Tongue (tissue), 3 donors: ENCODE measurements at places on chromosomes 13 and 19. TPM values are rescaled to one million over a fixed set of nuclear protein-coding genes. Genes with fewer than 3 reads are reported as not detected.

DNA sequence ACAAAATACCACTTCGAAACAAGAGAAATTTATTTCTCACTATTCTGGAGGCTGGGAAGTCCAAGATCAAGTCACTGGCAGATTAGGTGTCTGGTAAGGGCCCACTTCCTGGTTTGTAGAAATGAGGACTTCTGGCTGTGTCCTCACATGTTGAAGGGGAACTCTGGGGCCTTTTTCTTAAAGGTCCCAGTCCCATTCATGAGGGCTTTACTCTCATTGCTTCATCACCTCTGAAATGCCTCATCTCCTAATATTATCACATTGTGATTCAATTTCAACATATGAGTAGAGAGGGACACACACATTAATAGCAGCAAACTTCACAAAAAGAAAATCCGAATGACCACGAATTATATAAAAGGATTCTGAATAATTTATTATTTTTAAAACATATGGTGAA, 21.6 kb upstream of the SIGLEC14 start:
- DNase-seq = no peak

- DNase-seq = no peak
Measured at GRCh38 chr19:48565090-48565489, 13.1 kb downstream of the SULT2B1 start.

DNA sequence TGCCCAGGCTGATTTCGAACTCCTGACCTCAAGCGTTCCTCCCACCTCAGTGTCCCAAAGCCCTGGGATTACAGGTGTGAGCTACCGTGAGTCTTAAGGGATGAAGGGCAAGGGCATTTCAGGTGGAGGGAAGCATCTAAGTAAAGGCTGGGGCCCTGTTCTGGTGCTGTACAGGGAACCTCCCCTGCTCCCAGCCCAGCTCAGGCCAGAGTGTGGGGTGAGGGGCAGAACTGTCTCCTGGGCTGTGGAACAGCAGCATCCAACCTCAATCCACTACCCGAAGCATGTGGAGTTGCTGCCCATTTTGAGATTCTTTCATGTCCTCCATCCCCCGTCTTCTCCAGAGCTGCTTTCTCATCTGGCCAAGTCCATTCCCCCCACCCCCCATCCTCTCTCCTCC, 105.3 kb downstream of the SIPA1L3 start:
- DNase-seq = no peak

GRCh38 chr13:20171364-20171763, 10.5 kb upstream of the GJA3 start:
- DNase-seq = no peak

The LRRC63 gene
- total RNA-seq = not detected

The PSG7 gene
- not detected for total RNA-seq

- DNase-seq = no peak
Measured at GRCh38 chr13:73275163-73275562, 216.4 kb downstream of the KLF5 start.

- no peak for DNase-seq
Measured at GRCh38 chr13:43360171-43360570, 336.8 kb downstream of the DNAJC15 start.

- DNase-seq = no peak
Measured at GRCh38 chr19:45177817-45178261, at the start of gene TRAPPC6A. Gene TRAPPC6A (minus strand): TSS chr19:45178237. CDS start chr19:45178218, 19 bp downstream.

DNA sequence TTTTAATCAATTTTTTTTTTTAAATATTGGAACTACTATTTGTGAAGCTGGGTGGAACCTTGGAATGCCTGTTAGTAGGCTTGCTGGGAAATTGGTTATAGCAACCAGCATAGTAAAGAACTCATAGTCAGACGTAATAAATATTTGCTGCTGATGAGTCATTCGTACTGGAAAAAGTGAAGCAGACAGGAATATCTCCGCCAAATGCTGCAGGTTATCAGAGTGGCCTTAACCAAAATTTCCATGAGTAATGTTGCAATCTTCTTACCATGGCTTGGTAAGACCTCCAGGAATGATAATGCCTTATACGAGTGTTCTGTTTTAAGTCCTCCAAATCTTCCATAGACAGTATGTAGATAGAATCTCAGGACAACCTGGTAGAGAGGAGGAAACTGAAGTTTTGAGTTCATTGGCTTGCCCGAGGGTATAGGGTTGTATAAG, 34.2 kb downstream of the MBNL2 start:
- no peak for DNase-seq

The KIR3DL3 gene
- total RNA-seq = not detected

The ZNF135 gene
- 11.3 TPM for total RNA-seq

The GNA15 gene
- total RNA-seq = 6.1 TPM

The ZSCAN22 gene
- 2.5 TPM for total RNA-seq

DNA sequence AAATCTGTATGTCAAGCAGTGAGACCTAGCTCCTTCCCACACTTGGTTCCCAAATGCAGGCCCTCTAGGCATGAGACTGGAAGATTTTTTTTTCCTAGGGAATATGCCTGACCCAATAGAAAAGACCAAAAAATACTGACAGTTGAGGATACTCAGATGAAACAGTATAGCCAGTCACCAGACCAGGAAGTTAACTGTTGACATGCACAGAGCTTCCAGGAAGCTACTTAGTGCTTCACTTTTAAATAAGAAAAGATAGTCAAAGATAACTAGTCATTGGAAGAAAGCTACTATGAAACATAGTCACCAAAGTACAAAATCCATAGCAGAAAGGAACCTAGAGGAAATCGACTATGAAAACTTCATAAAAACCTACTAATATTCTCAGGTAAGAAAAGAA, 32.3 kb downstream of the BRCA2 start:
- no peak for DNase-seq

The PEAK3 gene
- not detected for total RNA-seq

DNA sequence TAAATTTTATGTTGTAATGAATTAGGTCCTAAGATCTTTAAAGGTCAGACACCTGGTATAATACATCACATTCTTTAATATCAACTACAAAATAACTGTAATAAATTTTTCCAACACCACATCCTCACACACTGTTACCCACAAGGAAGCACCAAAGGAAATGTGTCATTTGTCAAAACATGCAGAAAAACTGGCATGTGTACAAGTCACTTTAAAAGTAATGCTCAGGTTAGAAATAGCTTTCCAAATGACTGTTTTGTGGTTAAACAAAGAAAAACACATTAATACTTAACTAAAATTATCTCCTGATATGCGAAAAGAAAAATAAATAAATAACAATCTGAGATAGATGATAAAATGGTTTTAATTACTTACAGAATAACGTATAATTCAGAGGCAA, 74.7 kb downstream of the MZT1 start:
- DNase-seq = no peak

The SPIB gene
- total RNA-seq = 0.10 TPM

GRCh38 chr13:96762876-96763275, 231.4 kb downstream of the OXGR1 start:
- no peak for DNase-seq

The FAM83E gene
- total RNA-seq = 10.2 TPM

The NLRP4 gene
- total RNA-seq = not detected

The TMEM38A gene
- total RNA-seq = 97.2 TPM

The PSG2 gene
- total RNA-seq = not detected

The DACH1 gene
- total RNA-seq = 11.0 TPM

DNA sequence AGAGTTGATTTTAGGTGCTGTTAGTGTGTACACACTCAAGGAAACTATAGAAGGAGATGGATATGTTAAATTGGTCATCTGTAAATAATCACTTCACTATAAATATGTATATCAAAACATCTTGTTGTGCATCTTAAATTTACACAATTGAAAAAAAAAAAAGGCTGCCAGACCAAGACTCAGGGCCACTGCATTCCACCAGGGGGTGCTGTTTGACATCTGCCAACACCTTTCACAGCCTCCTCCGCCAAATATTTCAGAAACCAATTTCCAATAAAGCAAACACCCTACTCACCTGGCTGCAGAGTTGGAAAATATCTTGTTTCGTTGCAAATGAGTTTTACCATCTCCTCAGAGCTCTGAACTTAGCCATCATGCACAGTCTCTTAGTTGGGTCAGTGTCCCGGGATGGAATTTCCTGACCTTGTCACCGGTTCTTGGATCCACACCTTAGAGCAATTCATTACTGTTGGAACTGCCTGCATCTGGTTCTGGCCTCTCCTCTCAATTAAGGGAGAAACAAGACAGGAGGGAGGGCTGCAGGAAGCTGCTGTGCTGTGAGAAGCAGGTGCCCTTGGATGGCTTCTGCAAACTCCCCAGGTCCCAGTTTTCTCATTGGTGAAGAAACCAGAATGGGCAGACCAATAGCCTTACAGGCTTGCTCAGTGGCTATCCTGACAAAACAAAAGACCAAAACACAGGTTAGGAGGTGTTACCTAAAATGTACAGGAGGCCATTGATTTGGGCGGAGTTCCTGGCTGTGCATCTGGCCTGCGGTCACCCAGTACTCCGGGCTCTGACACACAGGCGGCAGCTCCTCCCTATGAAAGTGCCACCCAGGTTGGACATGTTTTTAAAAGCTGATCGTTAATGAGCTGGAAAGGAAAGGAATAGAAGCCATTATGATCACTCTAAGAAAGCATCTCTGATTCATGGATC, 746.6 kb downstream of the UQCRFS1 start:
- DNase-seq = peak; percentile 78

The ELSPBP1 gene
- total RNA-seq = not detected

DNA sequence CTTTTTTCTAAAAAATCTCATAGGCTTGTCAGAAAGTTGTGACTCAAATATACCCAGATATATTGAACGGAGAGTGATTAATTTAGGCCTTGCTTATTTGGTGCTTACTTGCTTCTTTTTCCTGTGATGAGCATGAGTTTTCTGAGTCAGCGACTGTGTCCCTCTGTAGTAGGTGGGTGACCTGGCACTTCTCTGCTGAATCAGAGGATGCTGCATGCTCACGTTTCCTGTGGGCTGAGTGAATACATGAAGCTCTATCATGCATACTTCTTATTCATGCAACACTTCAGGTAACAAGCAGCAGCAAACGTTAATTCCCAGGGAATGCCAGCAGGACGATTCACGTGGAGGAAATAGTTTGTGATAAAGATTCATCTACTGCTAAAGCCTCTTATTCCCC, 245.0 kb downstream of the KLF5 start:
- no peak for DNase-seq

DNA sequence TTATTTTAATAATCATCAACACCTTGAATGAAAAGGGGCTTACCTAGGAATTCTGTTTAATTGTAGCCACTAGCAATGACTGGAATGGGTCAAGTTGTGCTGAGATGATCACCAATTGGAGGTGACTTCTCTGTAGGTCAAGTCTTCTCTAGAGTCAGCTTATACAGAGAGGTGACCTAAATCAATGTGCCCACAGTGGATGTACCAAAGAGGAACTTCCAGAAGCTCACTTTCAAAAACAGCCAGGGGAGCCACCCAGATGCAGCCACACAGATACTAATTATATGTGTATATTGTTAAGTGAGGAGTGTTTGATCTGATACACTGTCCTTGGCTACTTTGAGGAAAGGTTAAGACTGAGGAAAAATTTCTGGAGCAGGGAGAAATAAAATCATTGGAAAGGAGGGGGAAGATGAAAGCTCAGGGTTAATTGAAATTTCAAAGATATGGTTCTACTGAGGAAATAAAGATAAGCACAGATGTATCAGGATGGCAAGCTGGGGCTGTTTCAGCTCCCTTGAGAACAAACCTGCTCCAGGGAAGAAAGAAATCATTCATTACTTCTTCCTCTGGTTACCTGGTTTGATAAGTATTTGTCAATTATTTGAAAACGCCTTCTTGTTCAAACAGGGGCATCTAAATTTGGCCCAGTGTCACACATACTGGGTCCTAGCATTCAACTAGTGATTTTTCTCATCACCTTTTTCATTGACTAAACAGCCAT, 5.1 kb downstream of the GPR183 start:
- no peak for DNase-seq

- no peak for DNase-seq
Measured at GRCh38 chr19:2167896-2168618, 4.3 kb downstream of the DOT1L start.

DNA sequence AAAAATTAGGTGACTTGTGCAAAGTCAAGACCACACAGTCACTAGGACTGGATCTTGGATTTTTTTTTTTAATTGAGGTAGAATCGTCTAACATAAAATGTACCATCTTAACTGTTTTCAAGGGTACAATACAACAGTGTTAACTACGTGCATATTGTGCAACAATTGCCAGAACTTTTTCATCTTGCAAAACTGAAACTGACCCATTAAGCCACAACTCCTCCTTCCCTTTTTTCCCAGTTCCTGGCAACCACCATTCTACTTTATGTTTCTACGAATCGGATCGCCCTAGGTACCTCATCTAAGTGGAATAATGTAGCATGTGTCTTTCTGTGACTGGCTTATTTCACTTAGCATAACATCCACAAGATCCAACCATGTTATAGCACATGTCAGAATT, 37.5 kb upstream of the POMP start:
- no peak for DNase-seq

- DNase-seq = no peak
Measured at GRCh38 chr19:6248844-6249243, 30.9 kb downstream of the MLLT1 start.

DNA sequence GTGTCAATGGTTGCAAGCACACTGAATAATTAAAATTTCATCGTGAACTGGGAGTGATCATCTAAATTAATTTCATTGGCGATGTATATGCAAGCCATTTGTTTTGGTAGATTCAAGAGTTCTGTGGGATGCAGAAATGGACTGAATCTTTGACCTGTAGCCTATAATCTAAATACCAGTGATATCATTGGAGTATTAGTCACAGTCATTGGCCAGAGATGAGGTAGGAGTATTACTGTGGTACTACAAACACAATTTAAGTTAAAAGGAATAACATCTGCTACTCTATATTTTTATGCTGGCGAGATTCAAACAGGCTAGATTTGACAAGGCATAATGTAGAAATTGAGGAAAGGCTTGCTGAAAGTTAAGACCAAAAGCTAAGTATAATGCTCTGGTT, 14.0 kb downstream of the FRY start:
- DNase-seq = no peak

The PRR36 gene
- 0.92 TPM for total RNA-seq
